Activated T-cell treated with anti-CD3 and anti-CD28 coated beads, Interleukin-2, amount 50 U/mL, for 72 hours (primary cell): ENCODE measurements at places on chromosomes 6 and 20.

- DNase-seq: no peak
Measured at GRCh38 chr6:144139817-144140216, 10.5 kb upstream of the STX11 start.

GRCh38 chr6:132085731-132086130 lies 134.6 kb upstream of the CCN2 start:
- no peak for DNase-seq

GRCh38 chr6:13664703-13665352 lies 46.8 kb downstream of the RANBP9 start:
- no peak for DNase-seq

DNA sequence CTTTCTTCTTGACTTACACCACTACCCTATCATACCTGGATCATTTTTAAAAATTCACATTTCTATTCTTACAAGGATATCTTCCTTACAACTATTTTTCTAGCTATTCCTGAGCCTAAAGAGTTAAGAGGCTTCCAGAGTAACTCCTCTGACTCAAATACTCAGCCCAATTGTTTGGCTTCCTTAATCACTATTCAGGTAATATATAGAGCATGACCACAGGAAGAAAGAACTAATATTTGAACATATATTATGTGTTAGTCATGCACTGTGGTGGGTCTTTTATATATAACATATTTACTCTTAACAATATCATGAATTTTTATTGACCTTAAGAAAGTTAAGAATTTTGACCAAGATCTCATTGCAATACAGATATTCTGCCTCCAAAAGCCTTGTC lies 42.0 kb upstream of the ID4 start:
- no peak for DNase-seq

- DNase-seq: no peak
Measured at GRCh38 chr6:31918069-31918720, 9.3 kb upstream of the C2 start.

DNA sequence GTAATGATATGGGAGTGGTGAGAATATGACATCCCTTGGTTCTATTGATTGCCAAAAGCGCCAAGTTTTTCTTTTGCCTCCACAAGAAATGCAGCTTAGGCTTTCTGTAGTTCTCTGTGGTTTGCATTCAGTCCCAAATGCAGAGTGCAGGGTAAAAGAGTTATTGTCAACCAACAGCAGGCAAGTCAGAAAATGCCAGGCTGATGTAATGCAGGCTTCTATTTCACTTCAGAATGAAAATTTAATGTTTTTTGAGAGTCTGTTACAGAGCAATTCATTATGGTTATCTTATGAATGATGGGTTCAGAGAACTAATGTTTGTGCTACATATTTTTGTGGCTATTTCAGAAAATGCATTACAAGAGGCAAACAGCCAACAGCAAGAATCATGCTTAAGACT lies 293.5 kb downstream of the CENPW start:
- DNase-seq: no peak

- no peak for DNase-seq
Measured at GRCh38 chr20:3106658-3107463, 22.3 kb upstream of the AVP start.

- no peak for DNase-seq
Measured at GRCh38 chr6:159525445-159526025, 167.5 kb downstream of the SOD2 start.

- DNase-seq: no peak
Measured at GRCh38 chr20:4009309-4009708, 6.0 kb downstream of the RNF24 start.

DNA sequence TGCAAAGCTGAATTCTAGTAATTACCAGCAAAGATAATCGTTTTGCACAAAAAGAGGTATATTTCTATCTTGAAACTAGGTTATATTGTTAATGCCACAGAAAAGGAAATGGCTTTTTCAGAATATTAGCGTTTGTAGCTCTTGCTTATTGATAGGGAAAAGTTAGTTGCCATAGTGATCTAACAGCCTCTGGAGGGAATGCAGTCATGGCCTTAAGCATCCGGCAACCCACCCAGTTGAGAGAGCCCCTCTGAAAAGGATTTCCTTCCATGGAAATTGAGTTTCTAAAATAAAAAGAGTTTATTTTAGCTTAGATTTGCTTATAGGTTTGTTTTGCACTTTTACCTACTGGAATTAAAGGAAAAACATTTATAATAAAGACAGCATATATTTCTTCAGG lies 224.5 kb downstream of the BCKDHB start:
- DNase-seq: no peak

- DNase-seq: peak; percentile 4
Measured at GRCh38 chr6:24391756-24392405, 10.9 kb upstream of the MRS2 start.

DNA sequence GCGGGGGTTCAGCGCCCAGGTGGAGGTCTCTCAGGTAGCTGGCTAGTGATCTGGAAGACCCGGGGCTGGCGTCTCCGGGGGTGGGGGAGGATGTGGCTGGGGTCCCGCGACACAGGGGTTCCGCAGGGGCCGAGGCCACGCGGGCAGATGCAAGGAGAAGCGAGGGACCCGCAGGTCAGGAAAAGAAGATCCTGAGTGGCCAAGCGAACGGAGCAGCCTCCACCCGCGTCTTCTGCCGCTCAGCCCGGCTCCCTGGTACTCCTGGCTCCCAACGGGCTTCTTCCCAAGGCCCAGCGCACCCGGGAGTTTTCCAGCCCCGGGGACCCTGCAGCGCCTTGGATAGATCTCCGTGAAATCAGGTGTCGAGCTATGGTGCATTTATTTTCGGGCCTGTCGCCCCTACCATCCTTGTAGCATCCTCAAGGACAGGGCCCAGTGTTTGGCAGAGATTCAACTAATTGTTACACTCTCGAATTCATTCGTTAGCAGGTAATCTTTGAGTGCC lies 682 bp upstream of the CHD6 start:
- no peak for DNase-seq

- no peak for DNase-seq
Measured at GRCh38 chr6:133052465-133052864, 188.7 kb upstream of the EYA4 start.

DNA sequence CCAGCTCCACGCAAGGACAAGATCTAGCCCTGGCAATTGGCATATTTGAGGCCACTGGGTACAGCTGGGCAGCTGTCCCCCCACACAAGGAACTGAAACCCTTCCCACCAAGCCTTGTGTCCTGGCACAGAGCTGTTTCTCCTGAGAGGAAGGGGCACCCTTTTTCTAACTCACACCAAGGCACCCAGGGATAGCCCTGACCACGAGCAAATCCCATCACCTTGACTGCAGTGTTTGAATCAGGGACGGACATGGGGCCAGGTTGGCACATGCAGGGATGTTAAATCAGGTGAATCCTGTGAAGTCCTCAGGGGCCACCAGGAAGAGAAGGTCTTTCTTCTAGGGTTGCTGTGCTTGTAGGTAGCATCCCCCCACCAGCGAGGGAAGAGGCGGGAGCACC lies 246.6 kb downstream of the PREX1 start:
- DNase-seq: no peak

GRCh38 chr20:49786668-49787370 lies 25.8 kb upstream of the SLC9A8 start:
- no peak for DNase-seq

GRCh38 chr6:168247443-168248147 lies 72.0 kb downstream of the DACT2 start:
- no peak for DNase-seq

DNA sequence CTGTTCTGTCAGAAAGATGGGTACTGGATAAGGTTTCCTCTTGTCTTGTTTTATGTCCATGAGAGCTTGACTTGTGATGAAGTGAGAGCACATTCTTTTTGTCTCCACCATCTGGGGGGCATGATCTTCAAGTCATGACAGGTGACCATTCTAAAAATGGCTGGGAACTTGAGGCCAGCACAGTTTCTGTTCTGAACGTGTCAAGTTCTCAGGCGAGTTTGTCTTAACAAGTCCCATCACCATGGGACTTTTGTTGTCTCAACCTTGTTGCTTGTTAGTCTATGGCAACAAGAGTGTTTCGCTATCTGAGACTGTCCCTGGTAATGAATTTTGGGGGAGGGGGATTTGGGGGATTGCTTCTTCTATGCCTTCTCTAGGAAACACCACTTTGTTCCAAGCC lies 25.6 kb upstream of the ENPP4 start:
- DNase-seq: no peak

GRCh38 chr6:55578537-55579363 lies at the start of gene HMGCLL1:
Gene HMGCLL1 (minus strand): TSS chr6:55579192. CDS start chr6:55579055, 137 bp downstream.
- DNase-seq: no peak

DNA sequence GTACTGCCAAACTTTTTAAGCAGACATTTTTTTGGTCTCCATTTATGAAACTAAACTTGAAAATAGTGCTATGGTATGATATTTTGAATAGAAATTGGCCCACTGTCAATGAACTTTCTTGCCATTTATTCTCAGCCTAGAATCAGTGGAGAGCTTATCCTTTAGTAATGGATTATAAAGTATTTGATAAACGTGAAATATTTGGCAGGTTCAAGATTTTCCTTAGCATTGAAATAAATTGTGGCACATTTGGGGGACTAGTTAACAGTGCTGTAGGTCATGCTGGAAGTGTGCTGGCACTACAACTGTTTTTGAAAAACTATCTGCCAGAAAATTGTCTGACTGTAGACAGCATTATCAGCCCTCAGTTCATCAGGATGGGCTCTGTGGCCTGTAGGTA lies 2.1 kb downstream of the PRSS35 start:
- DNase-seq: no peak

- peak; percentile 27 for DNase-seq
Measured at GRCh38 chr20:3819411-3820047, 818 bp upstream of the AP5S1 start.

- no peak for DNase-seq
Measured at GRCh38 chr6:37496951-37497885, 2.5 kb downstream of the CCDC167 start.

- no peak for DNase-seq
Measured at GRCh38 chr20:13447385-13448180, 191.1 kb downstream of the TASP1 start.

DNA sequence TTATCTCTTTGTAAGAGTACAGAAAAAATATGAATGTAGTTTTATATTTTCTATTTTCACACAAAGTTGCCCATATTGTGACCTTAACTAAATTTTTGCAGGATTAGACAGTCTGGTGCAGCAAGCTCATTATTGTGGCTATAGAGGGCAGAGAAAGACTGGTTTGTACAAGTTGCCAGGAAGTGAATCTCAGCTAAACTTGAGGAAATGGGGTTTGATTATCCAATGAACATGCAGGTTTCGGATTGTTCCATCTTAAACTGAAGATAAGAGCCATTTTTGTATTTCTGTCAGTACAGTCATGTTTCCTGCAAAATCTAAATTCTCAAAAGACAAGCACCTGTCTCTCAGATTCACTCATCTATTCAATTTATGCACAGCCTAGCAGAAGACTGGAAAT lies 390.9 kb downstream of the MMUT start:
- no peak for DNase-seq

GRCh38 chr6:169324656-169325459 lies 71.2 kb upstream of the THBS2 start:
- no peak for DNase-seq

- no peak for DNase-seq
Measured at GRCh38 chr6:34172961-34173775, 27.3 kb upstream of the GRM4 start.

- no peak for DNase-seq
Measured at GRCh38 chr6:139521338-139521737, 146.9 kb upstream of the CITED2 start.

- DNase-seq: no peak
Measured at GRCh38 chr20:10708351-10709185, 34.8 kb upstream of the JAG1 start.

DNA sequence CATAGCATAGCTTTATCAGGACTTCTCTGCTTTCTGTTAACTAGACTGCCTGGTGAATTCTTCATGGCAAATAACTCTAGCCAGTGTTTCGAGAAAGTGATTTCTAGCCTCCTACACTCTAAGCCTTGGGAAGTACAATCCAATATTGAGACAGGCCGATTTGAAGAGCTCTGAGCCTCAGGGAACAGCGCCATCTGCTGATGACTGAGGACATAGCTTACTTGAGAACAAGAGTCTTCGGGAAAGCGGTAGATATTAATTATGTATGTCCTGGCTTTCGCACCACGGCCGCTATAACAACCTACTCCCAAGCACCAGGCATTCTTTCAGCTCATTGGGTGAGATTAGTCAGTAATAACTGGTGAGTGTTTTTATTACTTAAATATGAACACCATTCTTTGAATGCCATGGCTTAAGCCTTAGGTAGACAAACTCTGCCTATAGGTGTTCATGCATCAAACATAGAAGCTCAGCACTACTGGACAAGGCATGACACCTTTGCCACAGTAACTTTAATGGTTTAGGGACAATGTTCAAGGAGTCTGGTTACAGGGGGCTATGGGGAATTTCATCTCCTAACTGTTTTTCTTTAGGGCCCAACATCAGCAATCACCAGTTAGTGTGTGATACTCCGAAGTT lies 518.6 kb downstream of the BMP2 start:
- peak; percentile 15 for DNase-seq

DNA sequence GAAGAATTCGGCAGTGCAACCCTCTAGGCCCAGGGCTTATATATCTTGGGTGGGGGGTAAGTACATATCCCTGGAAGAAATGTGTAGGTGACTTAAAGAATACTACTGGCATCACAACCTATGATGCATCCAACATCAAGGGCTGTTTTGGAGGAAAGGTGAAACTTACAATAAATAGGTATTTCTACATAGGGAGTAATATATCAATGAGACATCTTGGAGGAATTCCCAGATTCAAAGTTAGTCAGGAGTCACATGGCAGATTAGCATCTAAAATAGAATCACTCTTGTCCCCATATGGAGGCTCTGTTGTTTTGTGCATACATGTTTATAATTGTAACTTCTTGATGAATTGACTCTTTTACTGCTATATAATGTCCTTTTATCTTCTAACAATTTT lies 375.5 kb downstream of the PAX1 start:
- no peak for DNase-seq

DNA sequence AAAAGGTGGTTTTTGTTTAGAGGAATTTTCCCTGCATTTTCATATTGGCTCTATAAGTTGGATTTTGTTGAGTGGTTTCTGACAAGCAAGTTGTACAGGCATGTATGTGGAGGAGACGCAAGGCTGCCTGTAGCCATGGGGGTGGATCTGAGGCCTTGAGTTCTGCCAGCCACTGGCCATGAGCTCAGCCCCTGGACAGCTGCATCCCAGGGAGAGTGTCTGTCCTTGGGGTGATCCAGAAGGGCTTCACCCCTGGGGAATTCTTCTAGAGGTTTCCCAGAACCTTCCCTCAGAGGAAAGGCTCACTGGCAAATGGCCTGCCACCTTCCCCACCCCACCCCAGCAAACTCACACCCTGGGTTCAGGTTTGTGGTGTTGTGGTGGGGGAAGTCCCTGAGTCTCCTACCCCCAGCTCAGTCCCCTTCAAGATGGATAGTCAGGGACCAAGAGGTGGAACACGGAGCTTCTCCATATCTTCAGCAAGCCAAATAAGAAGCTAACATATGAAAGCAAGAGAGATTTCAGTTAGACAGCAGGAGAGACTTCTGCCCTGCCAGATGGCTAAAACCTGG lies 11.6 kb upstream of the NOL4L start:
- no peak for DNase-seq

DNA sequence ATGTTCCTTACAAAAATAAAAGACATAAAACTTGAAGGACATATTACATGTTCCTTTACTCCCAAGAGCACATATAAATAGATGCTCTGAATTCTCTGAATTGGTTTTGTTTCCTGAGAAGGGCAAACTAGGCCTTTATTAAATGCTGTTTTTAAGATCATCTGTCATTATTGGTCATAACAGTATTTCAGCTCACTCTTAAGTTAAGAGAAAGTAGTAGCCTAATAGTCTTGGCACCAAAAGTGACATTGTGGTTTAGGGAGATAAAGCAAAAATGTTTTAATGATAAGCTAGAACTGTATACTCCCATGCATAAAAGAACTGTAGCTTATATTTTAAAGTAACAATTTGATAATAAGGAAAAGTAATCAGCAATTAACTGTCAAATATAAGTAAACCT lies 361.1 kb upstream of the PTCHD4 start:
- DNase-seq: no peak
